Myocyte (in vitro differentiated cells): ENCODE measurements at places on chromosomes 7 and 10.
A peak's percentile ranks its signal among the peaks of the same experiment; 100 is the strongest.

DNA sequence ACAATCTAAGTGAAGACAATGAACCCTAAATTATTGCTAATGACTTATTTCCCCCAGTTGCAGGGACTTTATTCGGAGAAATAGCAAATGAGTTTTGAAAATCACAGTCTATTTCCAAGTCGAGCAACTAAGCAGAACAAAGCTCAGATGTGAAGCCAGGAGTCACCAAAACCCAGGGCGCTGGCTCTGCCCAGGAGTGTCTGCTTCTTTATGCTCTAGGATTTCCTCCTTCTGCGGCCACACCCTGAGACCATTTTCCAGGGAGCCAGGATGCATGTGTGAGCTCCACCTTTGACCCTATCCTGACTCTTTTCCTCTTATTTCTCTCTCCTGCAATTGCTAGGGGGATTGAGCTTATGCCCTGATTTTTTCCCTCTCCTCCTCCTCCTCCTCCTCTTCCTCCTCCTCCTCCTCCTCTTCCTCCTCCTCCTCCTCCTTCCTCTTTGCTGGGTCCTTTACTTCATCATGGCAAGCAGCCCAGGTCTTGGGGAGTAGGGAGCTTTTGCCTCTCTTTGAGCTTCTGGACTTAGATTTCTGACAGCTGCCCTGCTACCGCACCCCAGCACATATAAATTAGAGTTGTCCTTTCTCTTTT is 234.4 kb downstream of the ARL4A start:
- DNase-seq: no peak

DNA sequence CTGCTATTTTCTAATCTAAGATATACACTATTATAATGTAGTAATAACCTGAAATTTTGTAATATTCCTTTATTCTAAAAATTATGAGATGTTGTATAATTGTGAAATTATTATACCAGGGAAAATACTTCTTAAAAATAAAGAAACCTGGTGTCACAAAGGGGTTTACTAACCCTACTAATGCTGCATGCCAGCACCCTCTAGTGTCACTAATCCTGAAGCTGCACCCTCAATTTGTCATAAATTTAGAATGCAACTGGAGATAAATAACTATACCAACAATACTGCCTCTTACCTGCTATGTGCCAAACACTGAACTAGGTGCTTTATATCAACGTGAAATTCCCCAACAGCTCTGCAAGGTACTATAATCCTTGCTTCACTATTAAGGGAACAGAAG is 30.8 kb downstream of the TM9SF3 start:
- peak; percentile 11 for DNase-seq

- no peak for DNase-seq
Observed at GRCh38 chr7:12907774-12908173, 220.3 kb downstream of the ARL4A start.

DNA sequence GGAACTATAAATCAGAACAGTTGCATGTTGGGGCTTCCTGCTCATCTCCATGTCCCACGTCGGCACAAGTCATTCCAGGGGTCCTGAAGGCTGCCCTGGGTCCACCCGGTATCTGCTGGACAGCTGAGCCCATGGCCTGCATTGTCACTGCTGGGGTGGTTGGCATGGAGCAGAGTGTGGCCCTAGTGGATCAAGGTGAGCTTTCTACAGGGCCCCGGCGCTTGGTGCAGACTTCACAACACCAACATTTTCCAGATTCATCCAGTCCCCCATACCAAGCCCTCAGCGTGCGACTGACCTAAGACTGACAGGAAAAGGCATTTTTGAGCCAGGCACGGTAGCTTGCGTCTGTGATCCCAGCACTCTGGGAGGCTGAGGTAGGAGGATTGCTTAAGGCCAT is 175.5 kb upstream of the LYZL2 start:
- DNase-seq: no peak

DNA sequence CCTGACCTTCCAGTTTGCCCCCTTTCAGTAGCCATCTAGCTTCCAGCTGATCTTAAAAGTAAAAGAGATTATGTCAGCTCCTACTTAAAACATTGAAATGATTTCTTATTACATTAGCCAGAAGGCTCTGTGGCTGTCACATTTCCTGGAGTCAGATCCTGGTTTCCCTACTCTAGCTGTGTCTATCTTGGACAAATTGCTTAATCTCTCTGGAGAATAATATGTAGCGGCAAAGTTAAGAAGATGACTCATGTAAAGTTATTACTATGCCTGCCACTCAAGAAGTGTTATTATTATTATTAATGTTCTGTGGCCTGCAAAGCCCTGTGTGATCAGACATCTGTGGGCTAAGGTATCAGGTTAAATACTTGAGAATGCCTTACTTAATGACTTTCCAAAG is 107.2 kb downstream of the RUNDC3B start:
- DNase-seq: peak; percentile 7

- no peak for DNase-seq
Observed at GRCh38 chr7:109407756-109408155, 838.1 kb downstream of the DNAJB9 start.

DNA sequence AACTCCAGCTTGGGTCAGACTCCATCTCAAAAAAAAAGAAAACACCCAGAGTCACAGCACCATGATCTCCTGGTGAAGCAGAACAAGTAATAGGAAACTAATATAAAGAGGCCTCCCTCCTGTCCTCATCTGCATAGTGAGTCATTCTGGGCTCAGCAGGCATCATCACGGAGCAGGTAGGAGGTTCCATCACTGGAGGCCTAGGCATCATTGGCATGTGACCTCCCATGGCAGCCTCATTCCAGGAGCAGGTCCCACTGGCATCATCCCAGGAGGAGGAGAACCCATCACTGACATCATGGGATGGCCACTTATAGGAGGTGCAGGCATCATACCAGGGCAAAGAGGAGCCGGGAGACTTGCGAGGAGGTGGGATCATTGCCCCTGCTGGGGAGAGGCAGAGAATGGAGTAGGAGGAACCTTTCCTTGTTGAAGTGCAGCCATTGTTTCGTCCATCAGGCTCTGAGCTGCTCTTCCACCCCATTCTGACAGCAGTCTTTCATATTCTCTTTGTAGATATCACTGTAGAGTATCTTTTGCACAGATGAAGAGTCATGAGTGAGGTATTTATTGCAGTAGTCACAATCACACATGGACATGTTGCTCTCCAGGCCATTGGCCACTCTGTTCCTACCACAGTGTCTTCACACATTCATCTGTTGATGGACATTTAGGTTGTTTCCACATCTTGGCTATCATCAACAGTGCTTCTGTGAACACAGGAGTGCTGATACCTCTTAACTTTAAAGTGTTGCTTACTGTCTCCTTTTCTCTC is 73.8 kb downstream of the OSBPL3 start:
- DNase-seq: no peak

DNA sequence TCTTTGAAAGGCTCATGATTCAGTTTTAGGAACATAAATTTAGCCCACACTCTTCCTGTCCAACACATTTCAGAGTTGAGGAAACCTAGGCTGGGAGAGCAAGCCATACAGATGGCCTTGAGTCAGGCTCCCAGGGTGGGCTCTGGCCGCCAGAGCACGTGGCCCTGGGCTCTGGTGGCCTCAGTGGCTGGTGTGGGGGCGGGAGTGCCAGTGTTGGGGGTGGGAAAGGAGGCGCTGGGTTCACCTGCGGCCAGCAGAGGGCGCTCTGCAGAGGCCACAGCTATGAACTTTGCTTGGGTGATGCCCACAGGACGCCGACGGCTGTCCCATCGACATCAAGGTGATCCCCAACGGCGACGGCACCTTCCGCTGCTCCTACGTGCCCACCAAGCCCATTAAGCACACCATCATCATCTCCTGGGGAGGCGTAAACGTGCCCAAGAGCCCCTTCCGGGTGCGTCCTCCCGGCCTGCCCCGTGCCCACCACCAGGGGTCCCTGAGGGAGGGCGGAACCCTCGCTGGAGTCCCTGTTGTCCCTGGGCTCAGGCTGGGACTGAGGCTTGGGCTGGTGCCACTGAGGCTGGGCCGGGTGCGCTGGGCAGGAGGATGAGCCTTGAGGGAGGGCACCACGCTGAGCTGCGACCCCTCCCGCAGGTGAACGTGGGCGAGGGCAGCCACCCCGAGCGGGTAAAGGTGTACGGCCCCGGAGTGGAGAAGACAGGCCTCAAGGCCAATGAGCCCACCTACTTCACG is 11.9 kb downstream of the FLNC start:
- peak; percentile 61 for DNase-seq

- no peak for DNase-seq
Observed at GRCh38 chr10:1159131-1160061, 103.2 kb downstream of the WDR37 start.

DNA sequence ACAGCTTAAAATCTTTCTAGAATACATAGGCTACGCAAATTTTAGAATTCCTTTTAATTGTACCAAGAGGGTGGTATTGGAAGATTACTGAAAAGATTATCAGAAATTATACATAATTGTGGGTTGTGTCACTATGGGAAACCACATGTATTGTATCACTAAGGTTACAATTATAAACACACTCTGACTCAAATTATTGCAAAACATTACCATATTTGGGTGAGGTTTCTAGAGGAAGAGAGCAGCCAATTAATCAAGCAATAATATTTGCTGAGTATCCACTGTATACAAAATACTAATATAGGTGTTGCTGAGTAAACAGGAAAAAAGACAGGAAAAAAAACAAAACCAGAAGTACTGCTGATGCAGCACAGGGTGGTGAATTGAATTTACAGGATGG is 3.1 kb upstream of the CAPZA2 start:
- DNase-seq: peak; percentile 33

GRCh38 chr10:97704341-97704740 is 9.2 kb upstream of the MARVELD1 start:
- DNase-seq: no peak

GRCh38 chr7:49483142-49483541 is 290.3 kb upstream of the VWC2 start:
- DNase-seq: no peak

- peak; percentile 88 for DNase-seq
Observed at GRCh38 chr10:97612386-97612785, 20.9 kb downstream of the MORN4 start.

- peak; percentile 93 for DNase-seq
Observed at GRCh38 chr7:25851332-25852210, 300.4 kb upstream of the NFE2L3 start.

DNA sequence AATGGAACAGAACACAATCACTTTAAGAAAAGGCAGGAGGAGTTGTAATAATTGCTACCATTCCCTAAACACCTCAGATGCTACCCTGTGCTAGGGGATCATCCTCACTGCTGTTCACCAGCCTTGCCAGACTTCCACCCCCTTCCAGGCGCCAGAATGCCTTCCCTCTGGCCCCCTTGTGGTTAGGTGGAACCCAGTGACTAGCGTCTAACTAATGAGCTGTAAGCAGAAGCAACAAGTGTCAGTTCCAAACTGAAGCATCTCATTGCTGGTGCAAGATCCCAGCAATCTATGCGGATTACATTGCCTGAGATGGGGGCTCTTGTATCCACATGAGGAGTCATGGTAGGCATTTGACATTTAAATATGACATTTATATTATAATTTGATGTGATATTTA is 86.6 kb downstream of the FRMD4A start:
- DNase-seq: peak; percentile 47

DNA sequence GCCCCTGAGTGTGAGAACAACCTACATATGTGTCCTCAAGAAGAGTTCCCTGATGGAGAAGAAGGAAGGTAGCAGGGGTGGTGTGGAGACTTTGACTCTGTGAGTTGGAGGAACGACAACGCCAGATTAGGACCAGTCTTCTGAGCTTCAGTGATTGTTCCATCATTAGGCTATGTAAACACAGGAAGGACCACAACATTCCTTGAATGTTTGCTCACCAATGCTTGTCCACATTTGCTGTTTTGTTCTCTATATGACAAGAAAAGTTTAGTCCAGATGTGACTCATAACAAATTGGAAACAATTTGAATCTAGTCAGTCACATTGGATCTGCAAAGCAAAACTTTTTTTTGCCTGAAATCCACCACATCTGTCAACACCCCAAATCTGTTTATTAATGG is 62.7 kb downstream of the ENTPD1 start:
- DNase-seq: peak; percentile 35

GRCh38 chr7:81870608-81871007 is 100.8 kb upstream of the HGF start:
- no peak for DNase-seq

DNA sequence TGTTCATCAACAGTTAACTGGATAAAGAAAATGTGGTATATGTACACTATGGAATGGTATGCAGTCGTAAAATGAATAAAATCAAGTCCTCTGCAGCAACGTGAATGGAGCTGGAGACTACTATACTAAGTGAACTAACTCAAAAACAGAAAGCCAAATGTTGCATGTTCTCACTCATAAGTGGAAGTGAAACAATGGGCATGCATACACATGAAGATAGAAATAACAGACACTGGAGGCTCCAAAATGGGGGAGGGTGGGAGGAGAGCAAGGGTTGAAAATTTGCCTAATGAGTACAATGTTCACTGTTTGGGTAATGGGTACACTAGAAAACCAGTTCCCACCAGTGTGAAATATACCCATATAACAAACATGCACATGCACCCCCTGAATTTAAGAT is 179.5 kb downstream of the ZWINT start:
- no peak for DNase-seq

DNA sequence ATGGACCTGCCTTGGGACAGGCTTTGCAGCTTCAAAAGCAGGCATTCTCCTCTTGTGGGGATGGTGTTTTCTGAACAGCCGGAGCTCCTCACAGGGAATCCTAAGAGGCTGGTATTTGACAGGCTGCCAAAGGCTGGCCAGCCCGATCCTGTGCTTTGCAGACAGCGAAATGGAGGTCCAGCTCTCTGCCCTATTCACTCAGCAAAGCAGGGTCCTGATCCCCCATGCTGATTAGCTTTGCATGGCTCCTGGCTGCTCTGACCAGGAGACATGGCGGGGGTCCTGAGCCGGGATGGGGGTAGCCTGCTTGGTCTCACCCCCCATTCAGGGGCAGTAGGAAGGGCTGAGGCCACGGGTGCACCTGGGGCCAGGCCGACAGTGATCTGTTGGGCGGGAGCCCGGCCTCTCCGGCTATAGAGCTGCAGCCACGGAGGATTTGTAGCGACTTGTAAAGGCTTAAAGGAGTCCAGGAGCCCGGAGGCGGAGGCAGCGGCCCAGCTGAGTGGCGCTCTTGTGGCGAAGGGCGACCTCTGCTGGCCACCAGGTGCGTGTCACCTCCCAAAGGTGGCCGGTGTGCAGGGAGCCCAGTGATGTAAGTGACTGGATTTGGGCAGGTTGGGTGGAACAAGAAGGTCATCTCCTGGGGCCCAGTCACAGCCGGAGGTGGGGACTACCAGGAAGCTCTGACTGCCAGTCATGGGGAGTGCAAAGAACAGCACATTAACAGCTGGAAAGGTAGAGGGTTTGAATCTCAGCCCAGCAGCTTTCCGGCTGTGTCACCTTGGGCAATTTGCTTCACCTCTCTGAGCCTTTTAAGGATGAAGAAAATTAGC is 126.5 kb downstream of the ZMIZ1 start:
- peak; percentile 78 for DNase-seq

DNA sequence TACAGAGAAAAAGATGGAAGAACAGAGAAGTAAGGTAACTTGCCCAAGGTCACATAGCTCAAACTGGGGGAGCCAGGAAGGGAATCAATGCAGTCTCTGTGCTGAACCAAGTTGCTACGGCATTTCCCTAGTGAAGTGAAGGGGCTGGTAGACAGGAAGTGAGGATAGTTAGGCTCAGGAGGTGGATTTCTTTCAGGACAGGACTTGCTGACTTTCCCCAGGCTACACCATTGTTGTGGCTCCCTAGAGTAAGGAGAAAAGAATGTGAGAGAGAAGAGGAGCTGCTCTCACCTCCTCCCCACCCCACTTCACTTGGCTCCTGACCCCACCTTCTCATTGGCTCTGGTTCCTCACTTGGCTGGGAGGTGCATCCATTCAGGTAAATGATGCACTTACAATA is 316.9 kb downstream of the INHBA start:
- no peak for DNase-seq

- no peak for DNase-seq
Observed at GRCh38 chr10:131248376-131249165, 63.0 kb downstream of the TCERG1L start.
